ENCODE measurements at places on chromosomes 2 and 18.

DNA sequence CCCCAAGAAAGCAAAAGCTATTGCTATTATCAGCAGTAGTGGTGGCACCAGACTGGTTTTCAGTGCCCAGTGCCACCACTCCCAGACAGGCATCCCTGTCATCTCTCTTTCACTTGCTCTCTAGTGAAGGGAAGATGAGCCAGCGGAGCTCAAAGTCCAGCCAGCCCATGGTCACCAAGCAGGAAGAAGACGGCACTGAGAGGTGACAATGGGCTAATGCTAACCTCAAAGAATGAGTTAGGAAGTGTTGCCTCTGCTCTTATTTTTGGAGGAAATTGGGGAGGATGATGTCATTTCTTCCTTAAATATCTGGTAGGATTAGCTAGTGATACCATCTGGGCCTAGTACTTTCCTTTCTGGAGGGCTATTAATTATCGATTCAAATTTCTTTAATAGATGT lies 1.7 kb downstream of the SP140 start:
- no peak for DNase-seq

DNA sequence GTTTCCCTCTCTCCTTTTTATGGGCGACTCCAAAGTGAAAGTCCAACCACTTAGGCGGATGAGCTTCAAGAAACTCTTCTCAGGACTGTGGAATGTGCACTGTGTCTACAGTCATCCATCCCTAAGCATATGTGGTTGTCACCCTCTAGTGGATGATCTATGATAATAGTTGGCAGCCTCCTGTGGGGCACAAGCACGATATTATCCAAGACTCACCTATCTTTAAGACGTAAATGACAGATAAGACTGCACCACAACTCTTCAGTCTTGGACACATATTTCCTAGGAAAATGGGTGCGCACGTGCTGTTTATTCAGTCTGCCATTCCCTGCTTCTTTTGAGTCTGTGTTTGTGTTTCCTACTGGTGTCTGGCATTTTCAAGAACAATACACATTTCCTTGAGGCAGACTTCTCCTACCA lies 145.5 kb upstream of the CTAGE1 start:
- DNase-seq: peak; percentile 85

DNA sequence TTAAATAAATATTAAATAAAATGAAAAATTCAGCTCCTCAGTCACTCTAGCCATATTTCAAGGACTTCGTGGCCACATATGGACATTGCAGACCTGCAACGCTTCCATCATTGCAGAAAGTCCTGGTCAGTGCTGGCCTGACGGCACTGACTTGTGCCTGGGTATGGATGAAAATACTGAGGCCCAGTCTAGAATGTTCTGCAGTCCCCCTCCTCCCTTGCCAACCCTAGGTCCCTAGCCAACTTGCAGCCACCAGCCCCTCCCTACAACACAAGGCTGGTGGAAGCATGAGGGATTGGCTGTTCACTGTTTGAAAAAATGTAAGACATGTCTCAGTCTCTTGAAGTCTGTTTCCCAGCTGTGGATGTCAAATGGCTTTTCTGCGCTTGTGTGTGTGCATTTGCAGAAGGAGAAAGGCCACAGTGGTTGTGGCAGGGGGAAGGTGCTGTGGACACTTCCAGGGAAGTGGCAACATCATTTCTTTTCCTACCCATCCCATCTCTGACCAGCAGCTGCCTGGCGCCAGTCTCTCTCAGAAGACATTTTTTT lies 9.9 kb downstream of the IGFBP5 start:
- DNase-seq: no peak

DNA sequence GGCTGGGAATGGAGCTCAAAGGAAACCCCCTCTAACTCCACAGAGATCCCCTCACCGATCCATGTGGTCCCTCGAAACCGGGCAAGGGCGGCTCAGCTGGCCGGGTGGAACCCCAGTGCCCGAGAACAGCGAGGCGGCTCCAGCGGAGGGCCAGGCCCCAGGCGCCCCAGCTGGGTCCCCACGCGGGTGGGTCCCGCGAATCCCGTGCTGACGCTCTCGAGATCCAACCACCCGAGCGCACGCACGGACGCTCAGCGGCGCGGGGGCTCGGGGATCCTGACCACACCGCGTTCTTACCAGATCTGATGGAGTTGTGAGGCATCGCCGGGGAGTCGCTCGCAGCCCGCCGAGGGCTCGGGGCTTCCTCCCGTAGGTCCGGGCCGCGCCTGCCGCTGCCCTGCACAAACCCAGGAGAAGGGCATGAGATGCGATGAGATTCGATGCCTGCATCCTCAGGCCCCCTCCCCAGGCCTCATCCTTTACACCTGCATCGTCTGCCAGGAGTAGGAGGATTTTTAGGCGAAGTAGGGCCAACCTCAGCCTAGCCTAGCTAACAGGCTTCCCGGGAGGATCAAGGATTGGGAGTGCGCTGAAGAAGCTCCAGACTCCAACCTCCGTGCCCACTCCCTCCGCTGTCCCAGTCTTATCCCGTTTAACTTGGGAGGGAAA lies 514 bp downstream of the PAX8 start:
- no peak for DNase-seq

- DNase-seq: peak; percentile 68
Measured at GRCh38 chr2:237092920-237093781, 7.5 kb downstream of the COPS8 start.

- no peak for DNase-seq
Measured at GRCh38 chr2:46977899-46978298, 62.3 kb upstream of the MCFD2 start.

GRCh38 chr2:236969767-236970655 lies 115.7 kb upstream of the COPS8 start:
- DNase-seq: peak; percentile 20

GRCh38 chr18:10059610-10060468 lies 146.0 kb downstream of the VAPA start:
- DNase-seq: peak; percentile 44

- peak; percentile 66 for DNase-seq
Measured at GRCh38 chr2:231612109-231612455, 19.4 kb downstream of the TEX44 start.

- DNase-seq: no peak
Measured at GRCh38 chr2:166464187-166464586, 29.9 kb downstream of the SCN7A start.

DNA sequence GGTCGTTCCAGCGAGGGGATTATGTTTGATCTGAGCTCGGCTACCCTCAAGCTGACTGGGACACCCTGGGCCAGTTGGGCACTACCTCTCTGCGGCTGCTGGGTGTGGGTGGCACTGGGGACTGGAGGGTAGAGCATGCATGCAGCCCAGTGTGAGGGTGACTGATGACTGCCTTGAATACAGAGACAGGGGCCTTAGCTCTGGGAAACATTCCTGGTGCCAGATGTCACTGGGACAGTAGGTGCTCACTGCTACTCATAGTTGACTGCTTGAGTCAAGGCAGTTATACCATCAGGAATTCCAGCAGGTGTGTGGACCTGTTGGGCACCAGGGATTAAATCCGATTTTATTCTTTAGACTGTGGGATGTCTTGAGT lies 33.6 kb upstream of the ATP6V1B1 start:
- no peak for DNase-seq

DNA sequence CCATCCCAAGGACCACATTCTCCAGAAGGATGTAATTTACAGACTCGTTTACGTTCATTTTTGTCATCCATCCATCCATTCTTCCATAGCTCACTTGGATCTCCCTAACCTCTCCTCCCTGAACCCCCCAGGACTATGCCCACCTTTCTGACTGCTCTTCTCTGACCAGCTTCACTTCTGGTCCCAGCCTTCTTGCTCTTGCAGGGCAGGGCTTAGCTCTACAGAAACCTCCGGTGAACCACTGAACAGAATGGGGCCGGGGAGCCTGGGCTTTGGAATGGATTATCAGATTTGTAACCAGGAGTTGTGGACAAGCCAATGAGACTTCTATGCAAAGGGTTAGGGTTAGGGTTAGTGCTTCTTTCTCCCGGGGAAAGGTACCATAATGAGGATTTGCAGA lies 95.0 kb downstream of the TGFA start:
- DNase-seq: no peak

- no peak for DNase-seq
Measured at GRCh38 chr2:232447638-232448303, 8.2 kb upstream of the ALPI start.

DNA sequence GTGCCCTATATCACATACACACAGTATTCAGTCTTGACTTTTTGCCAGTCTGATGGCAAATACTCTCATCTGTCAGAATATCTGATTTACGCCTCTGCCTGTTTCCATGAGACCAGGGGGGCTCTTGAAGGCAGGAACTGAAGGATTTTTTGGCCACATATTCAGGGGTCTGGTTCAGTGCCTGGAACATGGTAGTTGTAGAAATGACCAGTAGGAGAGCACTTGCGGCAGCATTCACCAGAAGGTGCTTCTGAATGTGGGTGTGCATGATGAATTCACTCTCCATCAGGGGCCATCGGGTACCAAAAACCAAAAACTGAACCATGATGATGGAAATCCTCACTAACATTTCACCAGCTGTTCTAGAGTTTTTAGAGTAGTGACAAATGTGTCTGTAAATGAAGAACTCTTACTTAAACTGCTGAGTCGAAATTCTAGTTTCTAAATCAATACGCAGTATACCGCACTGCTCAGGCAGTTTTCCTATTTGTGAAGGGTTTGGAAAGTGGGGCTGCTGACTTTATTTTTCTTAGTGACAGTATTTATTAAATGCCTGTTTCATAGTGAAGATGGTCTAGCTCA lies 54.6 kb downstream of the MERTK start:
- DNase-seq: no peak

DNA sequence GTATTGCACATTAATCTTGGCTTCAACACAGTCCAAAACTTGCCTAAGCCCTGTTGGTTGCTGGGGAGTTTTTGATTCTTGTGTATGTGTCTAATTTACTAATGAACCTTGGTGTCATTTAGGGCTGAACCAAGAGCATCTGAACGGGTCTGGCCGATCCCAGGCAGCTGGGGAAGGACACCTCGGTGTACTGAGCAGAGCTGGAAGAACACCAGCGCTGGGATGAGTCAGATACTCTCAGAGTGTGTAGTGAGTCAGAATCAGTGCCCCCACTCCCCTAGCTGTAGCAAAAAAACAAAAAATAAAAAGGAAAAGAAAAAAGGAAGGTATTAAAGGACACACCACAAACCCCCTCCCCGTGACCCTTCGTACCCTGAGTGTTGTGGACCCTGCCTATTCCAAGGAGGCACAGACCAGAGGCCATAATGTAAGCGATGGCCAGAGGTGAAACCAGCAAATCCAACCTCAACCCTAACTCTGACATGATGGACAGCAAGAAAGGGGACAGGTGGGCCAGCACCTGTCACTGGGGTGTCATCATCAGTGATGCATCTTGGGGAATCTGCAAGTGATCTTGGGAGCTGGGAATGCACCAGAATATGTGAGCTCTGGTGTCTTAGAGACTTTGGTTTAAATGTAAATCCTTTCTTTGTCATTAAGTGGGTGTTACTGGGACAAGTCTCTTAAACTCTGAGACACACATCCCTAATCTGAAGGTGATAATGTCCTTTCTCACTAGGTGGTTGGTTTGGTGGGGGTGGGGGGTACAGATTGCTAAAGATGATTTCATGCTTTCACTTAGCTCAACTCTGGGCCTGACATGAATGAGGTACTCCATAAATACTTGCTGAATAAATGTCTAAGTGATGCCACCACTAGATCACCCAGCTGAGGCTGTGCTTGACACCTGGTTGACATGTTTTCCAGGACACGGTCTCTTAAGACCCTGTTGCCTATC lies 34.2 kb upstream of the NCOA1 start:
- DNase-seq: peak; percentile 80

DNA sequence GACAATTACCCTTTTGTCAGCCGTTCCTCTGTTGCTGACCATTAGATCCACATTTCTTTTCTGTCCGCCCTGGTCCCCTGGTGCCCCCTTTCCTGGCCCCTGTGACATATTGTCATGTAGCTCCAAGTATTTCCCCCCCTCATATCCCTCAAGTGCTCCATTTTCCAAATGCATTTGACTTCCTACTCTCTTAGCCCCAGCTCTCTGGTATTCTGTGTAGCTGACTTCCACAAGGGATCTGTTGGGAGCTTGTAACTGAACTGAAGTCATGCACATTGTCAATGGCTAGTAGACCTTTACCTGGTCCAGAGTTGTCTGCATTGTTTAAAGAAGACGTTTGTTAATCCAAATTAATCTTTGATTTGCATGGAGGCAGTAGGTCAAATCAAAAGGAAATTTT lies 34.8 kb downstream of the LIPG start:
- no peak for DNase-seq

DNA sequence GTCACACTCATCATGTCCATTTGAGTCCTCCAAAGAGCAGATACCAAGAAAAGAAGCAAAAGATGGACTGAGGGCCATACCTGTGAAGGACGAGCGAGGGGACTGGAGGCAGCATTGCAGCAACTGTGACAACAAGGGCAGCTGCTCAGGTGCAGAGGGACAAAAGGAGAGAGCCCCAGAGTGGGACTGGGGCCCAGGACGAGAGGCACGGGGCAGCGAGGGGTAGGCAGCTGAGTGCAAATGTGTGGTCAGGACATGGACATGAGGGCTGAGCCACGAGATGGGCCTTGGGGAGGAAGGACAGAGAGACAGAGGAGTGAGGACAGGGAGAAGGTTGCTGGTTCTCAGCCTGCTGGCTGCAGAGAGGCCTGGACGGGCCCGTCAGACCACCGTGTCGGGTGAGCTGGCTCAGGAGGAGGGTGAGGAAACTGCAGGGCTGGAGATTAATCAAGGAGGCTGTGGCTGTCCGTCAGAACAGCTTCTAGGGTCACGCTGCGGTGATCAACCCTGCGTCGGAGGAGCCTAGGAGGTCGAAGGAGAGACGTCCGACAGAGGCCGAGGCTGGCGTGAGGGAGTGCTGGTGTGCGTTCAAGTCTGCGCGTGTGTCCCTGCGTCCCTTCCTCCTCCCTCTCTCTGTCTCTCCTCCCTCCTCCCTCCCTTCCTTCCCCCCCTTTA lies 206.8 kb upstream of the HDAC4 start:
- no peak for DNase-seq

DNA sequence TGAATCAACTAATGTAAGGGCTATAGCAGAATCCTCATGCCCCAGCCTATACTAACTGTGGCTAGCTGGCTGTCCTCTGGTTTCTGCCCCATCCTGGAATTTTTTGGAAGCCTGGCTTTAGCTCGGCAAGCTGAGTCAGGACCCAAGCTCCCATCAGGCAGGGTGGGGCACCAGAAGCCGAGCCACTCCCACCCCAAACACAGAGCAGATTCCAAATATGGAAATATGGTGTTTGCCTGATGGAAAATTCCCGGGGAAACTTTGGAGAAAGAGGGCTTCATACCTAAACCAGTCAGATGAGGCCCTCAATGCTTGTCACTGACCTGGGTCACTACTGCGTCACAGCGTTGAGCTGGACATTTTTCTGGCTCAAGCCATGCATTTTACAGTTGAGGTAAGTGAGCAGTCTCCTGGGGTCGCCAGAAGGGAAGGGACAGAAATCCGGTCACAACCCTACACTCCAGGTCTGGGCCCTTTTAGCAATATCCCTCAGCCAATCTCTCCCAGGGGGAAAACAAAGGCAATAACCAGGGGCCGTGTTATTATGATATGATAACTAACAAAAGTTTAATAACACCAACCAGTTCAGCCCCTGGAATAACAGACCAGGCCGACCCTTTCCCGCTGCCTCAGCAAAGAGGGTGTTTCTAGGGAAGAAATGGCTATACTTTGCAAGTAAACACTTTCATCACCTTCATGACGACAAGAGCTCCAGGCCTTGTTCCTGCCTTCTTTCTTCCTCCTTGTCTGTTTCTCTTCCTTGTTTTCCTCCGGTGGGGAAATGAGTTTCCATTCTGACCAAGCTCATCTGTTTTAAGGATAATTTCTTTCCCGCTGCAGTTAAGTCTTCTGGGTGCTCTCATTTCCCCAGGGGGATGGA lies 37.7 kb downstream of the PSD4 start:
- DNase-seq: peak; percentile 83

GRCh38 chr2:20806286-20806685 lies 16.6 kb downstream of the LDAH start:
- DNase-seq: no peak
